ENCODE measurements at places on chromosomes 6 and 20.

- no peak for DNase-seq
Observed at GRCh38 chr6:96923871-96924493, 546 bp upstream of the KLHL32 start.

- DNase-seq: no peak
Observed at GRCh38 chr6:45505470-45505869, 127.7 kb upstream of the SUPT3H start.

DNA sequence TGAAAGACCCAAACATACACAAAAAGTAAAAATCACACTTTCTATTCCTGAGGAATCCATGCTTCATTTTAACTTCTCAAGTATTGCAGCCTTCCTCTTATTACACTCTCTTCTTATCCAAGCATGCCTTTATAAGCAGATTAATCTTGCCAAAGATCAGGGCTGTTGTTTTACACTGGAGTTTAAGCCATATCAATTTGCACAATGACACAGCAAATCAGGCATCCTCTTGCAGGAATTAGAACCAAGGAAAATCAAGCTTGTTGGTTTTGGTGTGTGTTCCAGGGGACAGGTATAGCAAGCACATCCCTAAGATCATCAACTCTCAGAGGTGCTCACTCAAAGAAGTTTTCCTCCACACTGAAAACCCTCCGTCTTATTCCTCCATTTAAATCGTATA, 69.5 kb downstream of the CYP39A1 start:
- DNase-seq: no peak

- no peak for DNase-seq
Observed at GRCh38 chr6:3195695-3196497, 31.6 kb downstream of the TUBB2B start.

- no peak for DNase-seq
Observed at GRCh38 chr6:147653631-147654030, 145.1 kb downstream of the SAMD5 start.

- no peak for DNase-seq
Observed at GRCh38 chr6:25963426-25964123, 973 bp downstream of the TRIM38 start.

GRCh38 chr6:151276112-151276740, 36.5 kb downstream of the AKAP12 start:
- peak; percentile 79 for DNase-seq

DNA sequence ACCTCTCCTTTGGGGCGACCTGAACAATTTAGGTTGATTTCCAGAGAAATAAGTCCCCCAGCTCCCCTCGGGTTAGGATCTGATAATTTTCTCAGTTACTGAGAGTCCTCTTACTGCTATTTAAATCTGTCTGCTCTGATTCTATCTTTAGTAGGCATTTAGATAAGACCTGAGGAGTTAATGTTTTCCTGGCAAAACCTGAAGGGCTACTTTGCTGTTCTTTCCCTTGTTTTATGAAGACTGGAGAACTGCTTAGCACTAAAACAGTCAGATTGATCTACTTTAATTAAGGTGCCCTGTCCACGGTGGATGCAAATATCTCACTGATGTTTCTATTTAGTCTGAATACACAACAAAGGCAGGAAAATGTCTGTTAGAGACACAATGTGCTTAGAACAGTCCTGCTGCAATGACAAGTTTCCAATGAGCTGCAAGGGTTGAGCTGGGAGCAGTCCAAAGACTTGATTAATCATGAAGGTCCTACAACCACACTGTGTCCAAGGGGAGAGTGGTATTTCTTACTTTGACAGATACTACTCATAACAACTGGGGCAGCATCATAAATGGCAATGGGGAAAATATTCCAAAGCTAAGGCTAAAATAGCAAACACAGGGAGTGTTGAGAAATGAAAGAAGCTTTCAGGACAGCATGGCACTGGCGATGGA, 15.7 kb downstream of the ADTRP start:
- no peak for DNase-seq

- no peak for DNase-seq
Observed at GRCh38 chr6:159119791-159120190, 49.4 kb upstream of the FNDC1 start.

GRCh38 chr6:54254886-54255285, 53.4 kb upstream of the TINAG start:
- DNase-seq: no peak

DNA sequence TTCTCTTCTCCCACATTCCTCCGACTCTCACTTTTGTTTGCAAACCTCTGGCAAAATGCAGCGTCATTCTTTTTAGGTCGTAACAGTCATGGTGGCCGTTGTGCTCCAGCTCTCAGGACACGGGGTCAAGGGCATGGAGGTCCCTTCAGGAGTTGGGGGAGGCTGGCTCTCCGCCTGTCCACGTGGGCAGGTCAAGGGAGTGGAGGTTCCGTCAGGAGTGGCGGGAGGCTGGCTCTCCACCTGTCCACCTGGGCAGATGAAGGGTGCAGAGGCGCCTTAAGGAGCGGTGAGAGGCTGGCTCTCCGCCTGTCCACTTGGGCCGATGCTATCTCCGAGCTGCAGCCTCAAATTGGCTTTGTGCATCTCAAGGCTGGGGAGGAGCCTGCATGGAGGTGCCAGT, 98.0 kb downstream of the ERMARD start:
- no peak for DNase-seq

DNA sequence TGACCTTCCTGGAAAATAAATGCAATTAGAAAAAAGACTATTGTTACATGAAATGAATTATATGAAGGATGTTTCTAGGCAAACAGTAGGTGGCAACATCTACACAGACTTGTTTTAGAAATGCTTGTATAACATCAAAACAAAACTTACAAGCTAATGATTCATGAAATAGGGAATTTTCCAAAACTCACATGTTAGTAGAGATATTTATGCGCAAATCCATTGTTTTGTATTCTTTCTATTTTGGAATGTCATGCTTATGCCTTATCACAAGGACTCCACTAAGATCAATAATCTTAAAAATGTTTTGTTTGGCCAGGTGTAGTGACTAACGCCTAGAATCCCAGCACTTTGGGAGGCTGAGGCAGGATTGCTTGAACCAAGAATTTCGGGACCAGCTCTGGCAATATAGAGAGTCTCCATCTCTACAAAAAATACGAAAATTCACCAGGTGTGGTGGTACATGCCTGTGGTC, 32.3 kb upstream of the LGSN start:
- DNase-seq: peak; percentile 27

DNA sequence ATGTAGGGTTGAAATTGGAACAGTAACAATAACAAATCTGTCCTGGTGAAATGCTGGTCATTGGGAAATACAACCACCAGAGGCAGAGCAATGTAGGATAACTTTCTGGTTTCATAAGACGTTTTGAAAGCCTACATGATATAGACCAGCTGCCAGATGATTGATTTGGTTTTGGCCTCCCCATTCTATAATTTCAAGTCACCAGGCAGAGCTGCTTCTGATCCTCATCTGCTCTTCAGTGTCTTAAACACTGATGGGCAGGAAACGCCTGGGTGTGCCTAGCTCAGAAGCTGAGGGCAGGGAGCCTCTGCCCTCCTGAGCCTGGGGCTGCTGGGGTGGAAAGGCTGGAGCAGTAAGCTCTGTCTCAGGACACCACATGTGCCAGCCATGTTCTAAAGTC, 24.5 kb downstream of the DHX35 start:
- DNase-seq: no peak

DNA sequence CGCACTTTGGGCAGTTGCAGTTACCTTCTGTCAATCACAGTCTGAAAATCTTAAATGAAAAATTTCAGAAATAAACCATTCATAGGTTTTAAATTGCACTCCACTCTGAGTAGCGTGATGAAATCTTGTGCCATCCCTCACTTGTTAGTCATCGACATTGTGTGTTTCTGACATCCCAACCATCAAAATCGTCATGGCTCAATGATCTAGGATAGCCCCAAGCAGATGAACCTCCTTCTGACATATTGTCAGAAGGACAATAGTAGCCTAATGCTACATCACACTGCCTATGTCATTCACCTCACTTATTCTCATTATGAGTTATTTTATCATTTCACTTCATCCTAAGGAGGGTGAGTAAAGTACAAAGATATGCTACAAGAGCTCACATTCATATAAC, 284.8 kb downstream of the PTPRK start:
- DNase-seq: no peak

- no peak for DNase-seq
Observed at GRCh38 chr6:77674211-77674610, 21.4 kb downstream of the MEI4 start.

DNA sequence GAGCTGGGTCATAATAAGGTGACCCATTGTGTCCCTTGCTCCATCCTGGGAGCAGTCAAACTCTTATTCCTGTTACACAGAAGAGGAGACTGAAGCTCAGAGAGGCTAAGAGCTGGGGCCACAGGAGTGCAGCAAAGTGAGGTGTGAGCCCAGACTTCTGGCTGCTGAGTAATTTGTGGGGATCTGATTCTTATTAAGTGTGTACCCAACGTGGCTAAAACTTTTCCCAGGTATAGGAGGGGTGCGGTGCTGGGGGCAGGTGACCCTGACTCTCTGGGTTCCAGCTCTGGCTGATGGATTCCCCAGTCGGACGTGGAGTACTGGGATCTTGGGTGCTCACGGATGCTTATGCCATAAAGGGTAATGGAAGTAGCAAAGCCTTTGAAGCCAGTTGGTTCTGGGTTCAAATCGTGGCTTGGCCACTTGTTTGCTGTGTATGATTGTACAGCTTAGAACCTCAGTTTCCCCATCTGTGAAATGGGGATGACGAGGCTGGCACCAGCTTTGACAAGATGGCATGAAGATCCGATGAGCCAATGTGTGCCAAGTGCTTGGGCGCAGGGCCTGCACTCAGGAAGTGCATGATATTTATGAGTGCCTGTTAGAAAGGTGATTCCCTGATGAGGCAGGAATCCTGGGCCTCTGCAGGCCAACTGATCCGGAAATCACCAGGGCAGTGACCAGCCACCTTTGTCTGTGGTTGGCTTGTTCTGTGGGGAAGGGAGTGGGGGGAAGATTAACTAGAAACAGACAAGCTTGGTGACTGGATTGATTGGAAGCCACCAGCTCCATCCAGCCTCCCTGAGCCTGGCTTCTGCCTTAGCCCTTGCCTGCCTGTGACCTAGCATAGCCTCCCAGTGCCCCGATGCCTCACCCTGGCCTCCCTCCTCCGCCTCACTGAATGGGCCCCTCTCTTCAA, 6.0 kb downstream of the SRC start:
- DNase-seq: no peak

GRCh38 chr6:9233686-9234085, 798.3 kb upstream of the SLC35B3 start:
- DNase-seq: no peak

GRCh38 chr6:122809001-122809400, 19.9 kb downstream of the SMPDL3A start:
- DNase-seq: no peak

GRCh38 chr20:48538856-48539255, 288.9 kb downstream of the PREX1 start:
- no peak for DNase-seq

DNA sequence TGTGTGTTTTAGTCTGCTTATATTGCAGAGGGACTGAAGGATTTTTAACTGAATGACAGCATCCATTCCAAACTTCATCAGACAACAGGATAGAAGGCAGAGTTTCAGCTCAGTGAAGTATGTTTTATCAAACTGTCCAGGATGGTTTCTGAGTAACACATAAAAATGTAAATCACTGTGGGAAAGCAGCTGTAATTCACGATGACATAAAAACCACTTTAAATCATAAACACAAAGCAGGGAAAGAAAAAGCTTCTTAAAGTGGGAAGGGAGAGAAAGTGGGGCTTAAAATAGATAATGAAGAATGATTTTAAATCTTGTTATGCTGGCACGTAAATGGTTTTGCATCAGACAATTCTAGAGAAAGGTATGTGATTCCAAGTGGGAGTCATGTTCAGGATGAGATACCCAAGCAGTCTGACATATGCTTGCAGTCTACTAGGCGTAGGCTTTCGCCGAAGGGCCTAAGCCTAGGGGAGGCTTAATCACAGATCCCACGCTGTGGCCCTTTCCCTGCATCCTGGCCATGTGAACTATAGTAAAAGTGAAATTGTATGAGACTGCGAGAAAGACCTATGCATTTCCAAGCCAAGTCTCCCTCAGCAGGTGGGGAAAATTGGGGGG, 610.6 kb downstream of the PRKN start:
- no peak for DNase-seq

DNA sequence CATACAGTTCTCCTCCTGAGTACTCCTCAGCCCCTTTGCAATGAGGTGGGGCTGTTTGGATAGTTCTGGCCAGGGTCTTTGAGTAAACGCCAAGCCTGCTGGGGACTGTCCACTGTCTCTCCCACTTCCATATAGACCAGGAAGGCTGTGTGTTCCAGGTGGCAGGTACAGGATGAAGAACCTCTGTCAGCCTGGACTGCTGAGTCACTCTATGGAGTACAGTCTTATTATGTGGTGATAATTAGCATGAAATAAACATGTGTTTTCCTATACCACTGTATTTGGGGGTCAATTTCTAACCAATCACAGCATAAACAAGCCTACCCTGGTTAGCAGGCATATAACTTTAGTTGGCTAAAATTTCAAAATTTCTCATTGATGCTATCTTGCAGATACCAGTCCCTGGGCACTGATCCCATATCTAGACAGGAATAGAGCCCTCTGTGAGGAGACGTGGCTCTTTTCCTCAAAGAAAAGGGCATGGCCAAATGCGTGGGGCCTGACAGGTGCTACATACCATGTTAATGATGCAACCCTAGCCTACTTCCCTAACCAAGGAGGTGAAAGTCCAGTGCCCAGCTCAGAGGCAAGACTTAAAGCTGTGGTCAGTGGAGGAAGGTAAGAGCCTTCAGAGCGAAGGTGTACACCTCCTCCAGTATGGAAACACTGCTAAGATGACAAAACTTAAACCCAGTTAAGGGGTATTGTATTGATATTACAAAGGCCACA, 4.5 kb upstream of the ALDH8A1 start:
- DNase-seq: no peak

- no peak for DNase-seq
Observed at GRCh38 chr6:97632341-97632740, 349.3 kb upstream of the MMS22L start.

DNA sequence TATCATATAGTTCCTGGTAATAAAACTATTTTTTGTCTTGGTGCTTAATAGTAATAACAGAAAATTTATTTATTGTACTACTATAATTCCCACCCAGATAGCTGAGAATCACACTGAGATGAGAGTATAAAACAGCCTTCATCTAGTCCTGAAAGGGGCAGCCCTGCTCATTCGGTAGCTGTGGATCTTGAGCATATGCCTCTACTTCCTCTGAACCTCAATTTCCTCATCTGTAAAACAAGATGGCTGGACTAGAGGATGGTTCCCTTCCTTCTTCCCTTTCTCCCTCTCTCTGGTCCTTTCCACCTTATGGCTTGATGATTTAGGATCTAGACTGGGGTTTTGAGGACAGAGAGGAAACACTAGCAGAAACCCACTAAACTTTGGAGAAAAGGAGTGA, 15.0 kb downstream of the FKBP5 start:
- no peak for DNase-seq

GRCh38 chr6:45816674-45817297, 198.9 kb downstream of the CLIC5 start:
- DNase-seq: no peak

- no peak for DNase-seq
Observed at GRCh38 chr6:154989448-154989847, 5.7 kb upstream of the TIAM2 start.

GRCh38 chr6:87558446-87558845, 31.3 kb downstream of the RARS2 start:
- no peak for DNase-seq

All from AG09319 (cell line).